ENCODE measurements at places on chromosomes 12 and 14.
A peak's percentile ranks its signal among the peaks of the same experiment; 100 is the strongest.

DNA sequence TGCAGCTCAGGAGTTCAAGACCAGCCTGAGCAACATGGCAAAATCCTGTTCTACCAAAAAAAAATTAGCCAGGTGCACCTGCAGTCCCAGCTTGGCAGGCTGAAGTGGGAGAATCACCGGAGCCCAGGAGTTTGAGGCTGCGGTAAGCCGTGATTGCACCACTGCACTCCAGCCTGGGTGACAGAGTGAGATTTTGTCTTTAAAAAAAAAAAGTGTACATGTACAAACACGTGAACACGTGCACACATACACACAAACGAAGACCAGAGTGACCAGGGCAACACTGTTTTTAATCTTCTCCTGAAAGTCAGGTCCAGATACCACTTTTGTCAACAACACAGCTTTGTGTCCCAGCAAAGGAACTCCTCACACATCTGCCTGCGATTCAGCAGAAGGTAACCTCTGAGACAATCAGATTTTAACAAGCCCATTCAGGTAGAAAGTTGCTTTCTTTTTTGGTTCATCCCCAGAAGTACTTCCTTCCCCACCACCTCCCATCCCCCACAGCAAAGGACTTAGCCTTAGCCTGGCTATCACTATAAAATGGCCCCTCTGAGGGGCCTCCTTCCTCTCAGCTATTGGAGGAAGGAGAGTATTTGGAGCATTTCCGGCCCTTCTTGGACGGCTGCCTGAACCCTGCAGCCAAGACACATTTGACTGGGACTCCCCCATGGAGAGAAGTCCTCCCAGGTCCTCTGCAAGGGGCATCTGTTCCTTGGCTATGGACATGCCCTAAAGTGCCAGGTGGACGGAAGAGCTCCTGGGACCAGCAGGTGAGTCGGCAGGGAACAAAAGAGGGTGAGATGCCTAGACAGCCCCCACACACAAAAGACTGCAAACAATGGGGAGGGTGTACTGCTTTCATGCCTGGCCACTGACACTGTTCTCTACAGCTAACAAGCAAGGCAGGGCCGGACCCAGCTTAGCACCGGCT lies 9.8 kb downstream of the CTDSP2 start:
- DNase-seq, result peak; percentile 81

DNA sequence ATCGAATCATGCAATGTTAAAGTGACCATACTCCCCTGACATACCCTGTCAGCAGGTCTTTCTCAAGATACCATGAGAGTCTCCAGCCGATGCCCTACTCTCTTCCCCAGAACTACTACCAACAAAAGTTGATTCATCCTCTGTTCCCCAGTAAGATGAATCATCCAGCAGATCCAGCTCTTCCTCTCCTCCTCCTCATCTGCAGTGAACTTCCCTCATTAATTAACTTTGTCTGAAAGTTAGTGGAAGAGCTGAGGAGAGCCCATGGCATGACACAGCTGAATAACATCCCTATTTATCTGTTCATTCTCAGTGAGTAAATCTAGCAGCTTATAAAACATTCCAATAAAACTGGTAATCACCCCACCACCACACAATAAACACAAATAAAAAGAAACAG lies 213.4 kb downstream of the EGLN3 start:
- peak; percentile 61 for DNase-seq

DNA sequence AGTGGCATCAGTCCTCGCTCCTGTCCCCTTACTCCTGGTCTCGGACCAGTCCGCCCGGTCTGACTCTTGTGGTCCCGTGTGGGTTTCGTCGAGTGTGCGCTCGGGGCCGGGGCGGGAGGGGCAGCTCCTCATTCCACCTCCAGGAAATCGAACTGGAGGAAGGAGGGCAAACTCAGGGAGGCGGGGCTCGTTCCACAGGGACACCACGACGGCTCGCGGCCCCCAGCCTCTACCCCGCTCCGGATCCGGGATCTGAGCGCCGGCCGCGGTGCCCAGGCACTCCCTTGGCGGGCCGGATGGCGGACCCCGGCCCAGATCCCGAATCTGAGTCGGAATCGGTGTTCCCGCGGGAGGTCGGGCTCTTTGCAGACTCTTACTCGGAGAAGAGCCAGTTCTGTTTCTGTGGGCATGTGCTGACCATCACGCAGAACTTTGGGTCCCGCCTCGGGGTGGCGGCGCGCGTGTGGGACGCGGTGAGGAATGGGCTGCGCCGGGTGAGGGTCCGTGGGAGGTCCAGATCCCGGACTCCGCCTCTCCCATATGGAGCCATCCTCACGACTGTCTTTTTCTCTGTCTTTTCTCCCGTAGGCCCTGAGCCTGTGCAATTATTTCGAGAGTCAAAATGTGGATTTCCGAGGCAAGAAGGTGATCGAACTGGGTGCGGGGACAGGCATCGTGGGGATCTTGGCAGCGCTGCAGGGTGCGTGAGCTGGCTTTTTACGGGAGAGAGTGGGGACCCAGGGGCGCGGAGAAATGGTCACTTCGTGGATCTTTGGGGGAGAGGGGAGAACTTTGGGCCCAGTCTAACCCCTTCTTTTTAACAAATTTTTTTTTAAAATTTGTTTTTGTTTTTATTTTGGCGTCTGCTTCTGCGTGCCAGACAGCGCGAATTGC lies at the start of gene EEF1AKMT3:
TSS of gene EEF1AKMT3 (plus strand) at position 186 of the 894 bp plus-strand sequence. CDS start at position 297, 111 bp downstream.
- peak; percentile 75 for DNase-seq

GRCh38 chr14:69010648-69011047 lies 31.5 kb upstream of the ACTN1 start:
- no peak for DNase-seq

DNA sequence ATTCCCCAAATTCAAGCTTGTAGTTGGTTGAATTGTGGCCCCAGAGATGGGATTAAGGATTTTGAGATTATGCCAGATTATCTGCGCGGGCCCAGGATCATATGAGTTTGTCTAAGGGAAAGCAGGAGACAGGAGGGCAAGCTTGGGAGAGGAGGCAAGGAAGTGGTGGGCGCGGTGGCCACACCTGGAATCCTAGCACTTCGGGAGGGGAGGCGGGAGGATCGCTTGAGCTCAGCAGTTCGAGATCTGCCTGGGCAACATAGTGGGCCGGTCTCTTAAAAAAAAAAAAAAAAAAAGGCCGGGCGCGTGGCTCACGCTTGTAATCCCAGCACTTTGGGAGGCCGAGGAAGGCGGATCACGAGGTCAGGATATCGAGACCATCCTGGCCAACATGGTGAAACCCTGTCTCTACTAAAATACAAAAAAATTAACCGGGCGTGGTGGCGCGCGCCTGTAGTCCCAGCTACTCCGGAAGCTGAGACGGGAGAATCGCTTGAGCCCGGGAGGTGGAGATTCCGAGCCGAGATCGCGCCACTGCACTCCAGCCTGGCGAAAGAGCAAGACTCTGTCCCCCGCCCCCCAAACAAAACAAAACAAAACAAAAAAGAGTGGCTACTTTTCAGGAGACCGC lies 881 bp upstream of the PUS1 start:
- DNase-seq, result no peak

- no peak for DNase-seq
These were observed 120.9 kb upstream of the SFSWAP start for GRCh38 chr12:131589966-131590365.

DNA sequence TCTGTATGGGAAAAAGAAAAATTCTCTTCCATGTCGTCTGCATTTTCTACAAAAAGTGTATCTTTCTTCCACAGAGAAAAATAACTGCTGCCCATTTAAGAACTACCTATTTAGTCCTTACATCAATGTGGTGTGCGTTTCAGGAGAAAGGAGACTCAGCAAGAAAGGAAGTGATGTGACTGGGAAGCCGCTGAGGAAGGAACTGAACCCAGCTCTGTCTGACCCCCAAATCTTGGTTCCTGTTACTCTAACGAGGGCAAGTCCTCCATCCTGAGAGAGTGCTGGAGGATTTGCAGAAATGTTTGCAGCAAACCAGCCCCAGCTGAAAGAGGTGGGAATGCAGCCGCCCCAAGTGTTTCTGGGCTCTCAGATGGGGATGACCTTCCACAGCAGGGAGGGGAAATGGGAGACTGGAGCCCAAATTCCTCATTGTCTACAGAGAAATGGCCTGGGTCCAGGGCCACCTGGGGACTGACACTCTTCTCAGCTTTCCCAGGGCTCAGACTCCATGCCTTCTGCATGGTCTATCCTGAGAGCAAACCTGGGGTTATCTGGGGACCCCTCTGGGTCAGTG lies 6.7 kb upstream of the MLEC start:
- no peak for DNase-seq

DNA sequence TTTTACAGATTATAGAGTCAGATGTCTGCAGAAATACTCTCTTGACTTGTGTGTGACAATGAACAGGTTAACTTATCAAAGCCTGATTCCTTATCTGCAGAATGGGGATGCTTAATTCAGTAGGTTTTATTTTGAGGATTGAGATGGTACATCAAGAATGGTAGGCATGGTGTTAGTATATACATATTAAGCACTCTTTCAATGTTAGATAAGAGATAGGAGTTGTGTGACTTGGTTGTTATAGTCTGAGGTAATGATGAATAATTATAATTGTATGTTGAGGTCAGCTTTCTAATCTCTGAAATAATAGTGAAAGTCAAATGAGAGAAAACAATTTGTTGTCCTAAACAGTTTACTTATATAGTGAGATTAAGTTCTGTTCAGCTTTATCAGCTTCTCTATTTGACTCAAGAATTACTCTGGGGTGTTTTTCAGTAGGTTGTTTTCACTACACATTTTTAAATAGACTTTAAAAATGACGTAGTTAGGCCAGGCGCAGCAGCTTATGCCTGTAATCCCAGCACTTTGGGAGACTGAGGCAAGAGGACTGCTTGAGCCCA lies 11.9 kb downstream of the PALS1 start:
- DNase-seq, result no peak

DNA sequence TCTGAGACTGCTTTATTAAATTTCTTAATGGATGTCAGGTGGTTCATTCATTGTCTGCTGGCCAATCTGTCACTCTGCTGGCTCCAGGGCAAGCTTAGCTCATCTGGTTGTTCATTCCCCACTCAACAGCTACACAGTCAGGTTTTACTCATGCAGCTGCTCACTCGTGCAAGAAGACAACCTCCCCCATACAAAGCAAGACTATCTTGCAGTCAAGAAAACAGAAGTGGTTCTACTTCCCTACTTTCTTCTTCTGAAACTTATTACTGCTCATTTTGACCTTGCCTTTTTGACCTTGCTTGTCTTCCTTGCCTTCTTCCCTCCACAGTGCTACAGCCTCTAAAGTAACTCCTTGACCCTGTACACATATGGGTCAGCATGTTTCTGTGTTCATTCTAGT lies 277.9 kb downstream of the SSPN start:
- DNase-seq, result peak; percentile 35

GRCh38 chr12:22115711-22116110 lies 69.7 kb downstream of the CMAS start:
- DNase-seq, result no peak

DNA sequence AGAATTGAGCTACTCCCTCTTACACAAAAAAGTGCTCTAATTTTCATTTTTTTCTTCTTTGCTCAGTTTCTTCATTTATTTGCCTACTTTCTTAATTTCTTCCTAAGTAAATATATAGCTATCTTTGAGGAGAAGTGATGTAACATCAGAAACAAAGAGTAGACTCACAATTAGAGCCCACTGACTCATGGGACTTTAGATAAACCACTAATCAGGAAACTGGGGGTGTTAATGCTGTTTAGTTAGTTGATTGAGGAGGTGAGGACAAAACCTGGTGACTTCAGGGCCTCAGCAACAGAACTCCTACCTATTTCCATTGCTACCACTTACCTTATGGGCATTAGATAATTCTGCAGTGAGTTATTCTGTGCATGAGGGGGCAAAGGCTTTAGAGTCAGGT lies 151.7 kb downstream of the MON2 start:
- no peak for DNase-seq

DNA sequence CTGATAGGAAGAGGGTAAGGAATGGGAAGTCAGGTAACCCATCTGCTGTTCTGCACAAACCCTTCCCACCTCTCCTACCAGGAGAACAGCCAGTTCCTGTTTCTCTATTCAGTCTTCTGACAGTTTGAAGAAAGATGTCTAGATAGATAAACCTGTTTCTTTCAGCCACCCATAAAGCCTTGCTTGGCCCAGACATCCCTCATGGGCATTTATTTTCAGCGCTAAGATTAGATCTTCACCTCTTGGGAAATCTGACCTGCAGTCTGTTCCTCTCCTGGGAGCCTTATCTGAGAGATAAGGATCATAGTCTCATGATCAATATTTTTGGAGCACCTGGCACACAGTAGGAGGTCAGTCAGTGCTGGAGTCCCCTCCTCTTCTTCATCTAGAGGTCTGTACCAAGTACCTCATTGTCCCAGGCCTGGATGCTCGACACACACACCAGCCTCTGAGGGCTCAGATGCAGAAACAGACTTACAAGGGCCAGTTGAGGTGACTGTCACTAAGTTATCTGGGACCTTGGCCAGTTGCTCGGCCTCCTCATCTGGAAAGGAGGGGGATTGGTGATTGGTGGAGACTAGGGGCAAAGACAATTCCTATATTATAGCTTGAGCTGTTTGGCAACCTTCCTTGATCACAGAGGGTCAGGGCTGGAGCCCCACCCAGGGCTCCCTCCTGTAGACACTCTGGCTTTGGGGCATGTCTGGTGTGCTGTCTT lies 18.2 kb downstream of the ACVRL1 start:
- no peak for DNase-seq

GRCh38 chr12:38711054-38711453 lies 194.3 kb downstream of the CPNE8 start:
- no peak for DNase-seq

GRCh38 chr12:40216516-40217288 lies 8.1 kb upstream of the LRRK2 start:
- DNase-seq, result no peak

- no peak for DNase-seq
These were observed 598.7 kb downstream of the SOX5 start for GRCh38 chr12:23350808-23351207.

DNA sequence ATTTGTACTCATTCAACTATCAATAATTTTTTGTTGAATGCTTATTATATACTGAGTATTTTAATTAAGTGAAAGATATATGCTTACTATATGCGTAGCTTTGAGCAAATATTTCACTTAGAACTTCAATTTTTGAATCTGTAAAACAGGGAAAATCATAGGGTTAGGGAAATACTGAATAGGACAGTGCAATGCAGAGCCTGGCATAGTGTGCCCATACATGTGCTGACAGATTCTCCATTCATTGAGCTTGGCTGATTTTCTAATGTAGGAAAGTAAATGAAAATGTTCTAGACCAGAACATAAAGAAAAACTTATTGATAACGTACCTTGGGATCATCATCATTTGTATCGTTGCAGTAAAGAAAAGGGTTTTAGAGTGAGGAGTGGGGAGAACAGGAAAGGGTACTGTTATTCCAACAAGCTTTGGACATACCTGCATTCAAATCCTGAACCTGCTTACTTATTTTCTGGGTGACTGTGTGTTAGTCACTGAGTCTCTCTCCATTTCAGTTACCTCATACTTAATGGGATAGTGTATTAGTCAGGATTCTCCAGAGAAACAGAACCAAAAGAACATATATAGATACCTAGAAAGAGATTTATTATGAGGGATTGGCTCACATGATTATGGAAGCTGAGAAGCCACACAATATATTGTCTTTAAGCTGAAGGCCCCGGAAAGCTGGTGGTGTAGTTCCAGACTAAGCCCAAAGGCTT lies 436.4 kb downstream of the ADAMTS20 start:
- DNase-seq, result no peak

GRCh38 chr14:29554335-29554734 lies 373.3 kb downstream of the PRKD1 start:
- DNase-seq, result no peak

GRCh38 chr14:23074906-23075305 lies 17.6 kb upstream of the CDH24 start:
- no peak for DNase-seq
